Stimulated activated CD8-positive, alpha-beta memory T cell treated with anti-CD3 and anti-CD28 coated beads, Interleukin-7, amount 100 ng/mL, for 48 hours (primary cell): ENCODE measurements at places on chromosomes 2 and 18.

- no peak for DNase-seq
Observed at GRCh38 chr2:42390401-42390969, 29.5 kb upstream of the COX7A2L start.

- DNase-seq: no peak
Observed at GRCh38 chr2:8566774-8567468, 114.9 kb upstream of the ID2 start.

DNA sequence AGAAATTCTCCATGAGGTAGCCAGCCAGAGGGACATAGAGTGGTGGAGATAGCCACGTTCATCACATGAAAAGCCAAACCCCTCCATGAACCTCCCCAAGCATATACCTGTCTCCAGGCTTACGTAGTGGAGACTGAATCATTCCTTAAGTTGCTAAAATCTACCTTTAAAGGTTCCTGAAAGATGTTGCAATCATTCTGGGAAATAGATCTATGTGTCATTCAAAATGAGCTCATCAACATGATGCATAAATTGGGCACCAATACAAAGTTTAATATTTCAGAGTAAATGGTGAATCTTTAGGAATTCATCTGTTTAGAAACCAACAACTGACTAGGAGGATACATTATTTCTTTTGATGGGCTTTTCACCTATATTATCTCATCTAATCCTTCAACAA lies 362.6 kb upstream of the ID2 start:
- DNase-seq: no peak

DNA sequence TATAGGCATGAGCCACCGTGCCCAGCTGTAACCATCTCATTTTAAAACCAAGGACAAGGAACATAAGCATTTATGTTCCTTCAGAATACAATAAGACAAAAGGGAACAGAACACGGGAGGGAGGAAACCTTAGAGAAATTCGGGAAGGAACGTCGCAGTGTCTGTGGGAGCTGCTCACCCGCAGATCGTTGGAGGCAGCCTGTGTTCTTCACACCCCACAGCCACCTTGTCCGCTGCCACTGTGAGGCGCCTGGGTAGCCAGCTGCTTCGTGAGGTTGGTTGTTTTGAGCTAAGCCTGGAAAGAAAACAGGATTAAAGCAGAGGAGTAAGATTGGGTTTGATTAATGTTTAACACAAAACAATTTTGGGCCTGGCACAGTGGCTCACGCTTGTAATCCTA lies 250.0 kb downstream of the FHOD3 start:
- no peak for DNase-seq

DNA sequence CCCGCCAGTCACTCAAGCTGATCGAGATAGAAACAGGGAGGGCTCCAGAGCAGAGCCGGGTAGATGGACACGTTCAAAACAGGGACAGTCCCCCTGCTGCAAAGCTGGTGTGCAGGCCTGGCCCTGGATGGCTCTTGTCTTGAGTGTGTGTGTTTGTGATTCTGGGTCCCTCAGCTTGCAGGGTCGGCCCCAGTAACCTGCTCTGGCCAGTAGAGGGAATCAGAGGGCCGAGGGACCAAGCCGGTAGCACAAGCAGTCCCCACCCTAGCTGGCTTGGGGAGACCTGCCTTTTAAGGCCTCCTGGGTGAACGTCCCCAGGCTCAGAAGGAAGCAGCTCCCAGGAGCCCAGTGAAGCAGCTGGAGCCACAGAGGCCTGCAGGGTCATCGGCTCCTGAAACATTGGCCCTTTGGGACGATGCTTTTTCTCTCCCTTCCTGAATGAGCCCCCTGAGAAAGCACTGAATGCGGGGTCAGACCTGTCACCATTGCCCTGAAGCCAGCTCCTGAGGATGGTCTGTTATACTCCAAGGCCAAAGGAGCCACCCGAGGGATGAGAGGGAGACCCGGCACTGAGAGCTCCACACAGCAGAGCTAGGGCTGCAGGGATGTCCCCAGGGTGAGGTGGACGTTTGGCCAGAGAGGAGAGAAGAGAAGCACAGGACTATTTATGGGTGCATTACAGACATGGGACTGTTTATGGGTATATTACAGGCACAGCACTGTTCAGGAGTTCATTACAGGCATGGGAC lies 15.4 kb upstream of the MLPH start:
- peak; percentile 23 for DNase-seq

- DNase-seq: no peak
Observed at GRCh38 chr2:33406622-33407021, 69.8 kb upstream of the RASGRP3 start.

GRCh38 chr2:68784915-68785314 lies 50.3 kb downstream of the ARHGAP25 start:
- no peak for DNase-seq

- no peak for DNase-seq
Observed at GRCh38 chr2:190446193-190446592, 38.0 kb downstream of the MFSD6 start.

DNA sequence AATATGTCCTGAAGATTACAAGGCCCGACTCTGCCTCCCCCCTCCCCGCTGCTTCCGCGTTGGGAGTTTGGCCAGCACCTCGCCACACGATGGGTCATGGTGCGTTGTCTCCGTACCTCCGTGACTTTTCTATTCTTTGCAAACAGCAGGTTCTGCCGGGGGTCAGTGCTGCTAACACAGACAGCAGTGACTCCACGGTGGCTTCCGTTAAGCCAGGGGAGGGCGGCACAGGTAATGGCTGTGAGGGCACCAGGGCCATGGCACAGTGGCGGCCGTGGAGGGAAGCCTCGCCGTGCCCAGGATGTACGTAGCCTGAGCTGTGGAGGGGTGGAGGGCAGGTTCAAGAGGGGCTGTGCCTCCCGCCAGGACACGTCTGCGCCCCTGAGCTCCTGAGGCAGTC lies 115.5 kb downstream of the NFATC1 start:
- no peak for DNase-seq

DNA sequence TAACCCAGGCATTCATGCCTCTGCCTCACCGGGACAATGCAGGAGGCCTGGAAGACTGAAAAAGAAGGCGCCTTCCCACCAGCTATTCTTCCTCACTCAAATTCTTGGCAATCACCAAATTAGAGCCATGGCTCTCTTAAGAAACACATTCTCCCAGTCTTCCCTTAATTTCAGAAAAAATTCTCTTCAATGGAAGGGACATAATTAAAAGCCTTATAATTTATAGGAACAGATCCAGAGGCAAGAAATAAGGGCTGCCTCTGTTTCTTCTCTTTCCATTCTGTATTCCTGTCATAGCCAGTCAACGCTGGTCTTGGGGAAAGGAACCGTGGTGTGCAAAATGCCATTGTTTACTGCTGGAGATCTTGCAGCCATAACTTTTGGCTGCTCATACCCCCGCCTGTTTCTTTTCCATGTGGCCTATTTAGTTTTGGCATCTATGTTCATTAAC lies 32.8 kb downstream of the DTNA start:
- DNase-seq: no peak
